ENCODE measurements at places on chromosomes 16 and 17. TPM values are rescaled to one million over a fixed set of nuclear protein-coding genes. Genes with fewer than 3 reads are reported as not detected.

The TP53TG3B gene
- not detected for total RNA-seq

The C1QTNF8 gene
- not detected for total RNA-seq

GRCh38 chr17:16977932-16978331 is 6.0 kb upstream of the TNFRSF13B start:
- peaks cover 29% of the 10 kb centered on the region for H3K27me3 ChIP-seq
- no peaks in the 10 kb centered on the region for H3K36me3 ChIP-seq
- H3K27ac ChIP-seq, result no peak overlapping the region
- H3K4me1 ChIP-seq, result no peaks in the 10 kb centered on the region

DNA sequence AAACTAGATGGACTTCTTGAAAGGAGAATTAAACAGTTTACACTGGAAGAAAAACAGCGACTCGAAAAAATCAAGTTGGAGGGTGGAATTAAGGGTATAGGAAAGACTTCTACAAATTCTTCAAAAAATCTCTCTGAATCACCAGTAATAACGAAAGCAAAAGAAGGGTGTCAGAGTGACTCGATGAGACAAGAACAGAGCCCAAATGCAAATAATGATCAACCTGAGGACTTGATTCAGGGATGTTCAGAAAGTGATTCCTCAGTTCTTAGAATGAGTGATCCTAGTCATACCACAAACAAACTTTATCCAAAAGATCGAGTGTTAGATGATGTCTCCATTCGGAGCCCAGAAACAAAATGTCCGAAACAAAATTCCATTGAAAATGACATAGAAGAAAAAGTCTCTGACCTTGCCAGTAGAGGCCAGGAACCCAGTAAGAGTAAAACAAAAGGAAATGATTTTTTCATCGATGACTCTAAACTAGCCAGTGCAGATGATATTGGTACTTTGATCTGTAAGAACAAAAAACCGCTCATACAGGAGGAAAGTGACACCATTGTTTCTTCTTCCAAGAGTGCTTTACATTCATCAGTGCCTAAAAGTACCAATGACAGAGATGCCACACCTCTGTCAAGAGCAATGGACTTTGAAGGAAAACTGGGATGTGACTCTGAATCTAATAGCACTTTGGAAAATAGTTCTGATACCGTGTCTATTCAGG is 85.0 kb downstream of the C17orf58 start:
- peaks cover 34% of the 10 kb centered on the region for H3K36me3 ChIP-seq
- DNase-seq, result no peak
- no peak overlapping the region for H3K27ac ChIP-seq
- H3K27me3 ChIP-seq, result no peaks in the 10 kb centered on the region
- H3K4me1 ChIP-seq, result no peaks in the 10 kb centered on the region

Measured in Calu3 (cell line).